GM12891 (cell line): ENCODE measurements at places on chromosomes 5 and 9.

- peak; percentile 9 for DNase-seq
Measured at GRCh38 chr5:75566710-75567309, 44.4 kb upstream of the ANKDD1B start.

- DNase-seq = no peak
Measured at GRCh38 chr9:4108754-4109465, 191.0 kb downstream of the GLIS3 start.

DNA sequence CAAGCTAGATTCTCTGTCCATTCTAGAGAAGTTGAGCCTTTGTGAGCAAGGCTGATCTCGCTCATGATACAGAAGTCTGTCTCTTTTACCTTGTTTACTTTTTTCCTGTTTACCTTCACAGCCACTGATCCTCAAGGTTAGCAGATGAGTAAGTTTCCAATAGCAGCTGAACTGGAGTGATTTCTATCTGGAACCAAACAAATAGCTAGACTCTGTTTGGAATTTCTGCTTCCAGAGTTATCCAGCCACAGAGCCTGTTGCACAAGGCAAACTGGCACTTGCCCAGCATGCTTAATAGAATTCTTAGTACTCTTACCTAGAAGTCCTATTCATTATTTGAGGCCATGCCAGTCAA, 12.8 kb upstream of the PANK3 start:
- no peak for DNase-seq

DNA sequence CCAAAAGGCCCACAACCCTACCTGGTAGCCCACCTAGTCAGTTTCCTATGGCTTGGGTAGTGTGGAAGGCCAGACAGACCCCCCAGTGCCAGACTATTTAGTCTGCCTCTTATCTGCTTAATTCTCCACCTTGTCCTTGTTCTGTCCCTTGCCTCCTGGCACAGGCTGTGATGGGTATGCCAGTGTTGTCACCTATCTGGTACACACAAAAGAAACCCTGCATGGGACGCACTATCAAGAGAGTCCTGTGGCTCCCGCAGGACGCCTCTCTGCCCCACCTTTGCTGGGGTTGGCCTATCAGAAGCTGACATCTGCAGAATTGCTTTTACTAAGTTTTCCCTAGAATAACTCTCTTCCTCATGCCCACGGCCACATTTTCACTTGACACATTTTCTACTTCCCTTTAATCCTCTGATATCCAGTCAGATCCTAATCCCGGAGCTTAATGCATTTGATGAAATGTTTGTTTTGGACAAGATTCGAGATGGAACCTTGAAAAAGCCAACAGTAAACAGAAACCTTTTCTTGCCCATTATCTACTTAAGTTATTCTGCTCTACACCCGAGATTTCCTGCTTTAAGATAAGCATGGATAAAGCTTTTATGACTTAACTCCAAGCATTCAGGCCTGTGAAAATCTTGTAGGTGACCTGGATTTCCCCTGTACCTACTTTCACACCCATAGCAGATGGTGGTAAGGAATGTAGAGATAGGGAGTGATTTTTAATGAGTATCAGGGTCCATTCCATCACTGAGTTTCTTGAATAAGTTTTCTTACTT, 468.5 kb downstream of the ZNF608 start:
- no peak for DNase-seq

DNA sequence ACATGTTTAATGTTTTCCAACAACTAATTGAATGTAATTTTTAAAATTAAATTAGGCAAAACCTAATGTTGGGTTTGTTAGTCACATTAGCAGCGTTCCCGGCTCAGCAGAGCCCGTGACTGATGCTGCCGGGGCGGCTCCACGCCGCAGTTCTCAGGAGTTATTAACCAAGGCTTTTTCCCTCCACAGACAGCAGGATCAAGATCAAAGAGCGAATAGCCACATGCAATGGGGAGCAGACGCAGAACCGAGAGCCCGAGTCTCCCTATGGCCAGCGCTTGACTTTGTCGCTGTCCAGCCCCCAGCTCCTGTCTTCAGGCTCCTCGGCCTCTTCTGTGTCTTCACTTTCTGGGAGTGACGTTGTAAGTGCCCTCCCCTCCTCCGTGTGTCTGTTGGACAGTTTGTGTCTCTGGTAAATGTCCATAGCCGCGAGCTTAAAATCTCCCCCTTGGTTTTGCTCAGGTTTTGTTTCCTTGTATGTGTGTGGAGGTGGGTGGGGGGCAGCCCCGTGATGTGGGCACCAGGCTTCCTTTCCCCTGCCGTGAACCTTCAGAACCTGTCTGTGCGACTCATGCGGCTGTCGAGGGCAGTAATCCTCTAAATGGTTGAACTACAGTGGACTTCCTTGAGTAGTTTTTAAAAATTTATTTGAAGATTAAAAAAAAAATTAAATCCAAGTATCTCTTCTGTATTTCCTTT, 37.1 kb downstream of the TENT4A start:
- no peak for DNase-seq

DNA sequence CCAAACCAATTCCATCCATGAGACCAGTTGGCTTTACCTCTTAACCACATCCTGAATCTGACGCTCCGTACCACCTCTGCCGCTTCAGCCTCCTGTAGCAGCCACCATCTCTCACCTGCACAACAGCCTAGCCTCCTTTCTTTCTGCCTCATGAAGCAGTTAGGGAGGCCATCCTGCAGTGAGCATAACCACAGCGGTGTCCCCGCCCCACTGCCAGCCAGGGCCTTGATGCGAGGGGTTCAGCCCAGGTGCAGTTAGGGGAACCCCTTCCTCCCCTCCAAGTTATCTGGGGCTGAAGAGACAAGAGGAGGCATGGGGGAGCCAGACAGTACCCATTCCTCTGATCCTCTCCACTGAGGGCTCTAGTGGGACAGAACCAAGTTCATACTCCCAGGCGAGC, 167.0 kb downstream of the C5orf15 start:
- DNase-seq = no peak

DNA sequence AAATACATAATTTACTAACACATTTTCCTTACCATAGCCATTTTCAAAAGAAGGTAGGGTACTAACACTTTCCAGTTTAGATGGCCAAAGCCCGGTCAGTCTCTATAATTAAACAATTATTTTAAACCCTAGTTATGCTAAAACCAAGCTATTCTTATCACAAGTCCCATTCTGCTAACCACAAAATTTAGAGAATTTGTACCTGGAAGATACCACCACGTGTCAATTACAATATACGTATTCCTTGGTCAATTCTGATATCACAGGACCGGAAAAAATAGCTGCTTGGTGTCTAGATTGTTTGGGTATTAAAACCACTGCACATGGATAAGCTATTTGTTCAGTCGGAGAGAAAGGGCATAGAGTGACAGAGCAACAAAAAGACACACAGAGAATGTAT, 18.9 kb upstream of the SKP1 start:
- no peak for DNase-seq

DNA sequence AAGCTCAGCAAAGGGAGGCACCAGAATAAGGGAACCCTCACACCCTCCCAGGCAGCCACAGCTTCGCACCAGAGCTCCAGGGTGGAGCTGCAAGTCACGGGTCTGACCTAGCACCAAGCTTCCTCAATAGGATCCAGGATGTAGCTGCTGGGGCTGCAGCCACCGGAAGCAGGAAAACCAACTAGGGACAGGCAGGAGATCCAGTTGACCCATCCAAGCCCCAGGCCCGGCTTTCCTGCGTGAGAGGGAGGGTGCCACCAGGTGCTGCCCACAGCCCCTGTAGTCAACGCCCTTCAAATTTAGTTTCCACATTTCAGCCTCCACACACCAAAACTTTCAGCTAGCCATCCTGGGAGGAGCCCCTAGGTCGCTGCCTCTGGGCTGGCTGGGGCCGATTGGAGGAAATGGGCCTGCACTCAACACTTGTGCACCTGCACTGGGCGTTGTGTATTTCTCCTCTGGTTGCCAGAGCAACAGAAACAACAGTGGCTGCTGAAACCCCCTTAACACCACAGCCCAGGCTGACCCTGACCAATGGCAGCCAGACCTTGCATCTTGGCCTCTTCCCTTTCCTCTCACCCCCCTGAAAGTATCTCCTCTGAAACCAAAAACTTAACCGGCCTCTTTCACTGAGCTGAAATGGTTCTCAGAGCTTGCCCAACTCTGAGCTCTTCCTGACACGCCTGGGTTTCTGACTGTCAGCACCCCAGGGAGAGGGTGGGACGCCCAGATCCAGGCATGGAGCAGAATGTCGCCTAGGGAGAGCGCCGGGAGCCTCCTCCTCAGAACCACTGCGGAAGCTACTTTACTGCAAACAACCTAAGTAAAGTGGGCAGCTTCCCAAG, 226.5 kb upstream of the MAP3K1 start:
- peak; percentile 65 for DNase-seq

- DNase-seq = no peak
Measured at GRCh38 chr5:21661184-21661583, 1192.0 kb downstream of the CDH12 start.

GRCh38 chr5:138755084-138755748, 2.0 kb downstream of the CTNNA1 start:
- no peak for DNase-seq

DNA sequence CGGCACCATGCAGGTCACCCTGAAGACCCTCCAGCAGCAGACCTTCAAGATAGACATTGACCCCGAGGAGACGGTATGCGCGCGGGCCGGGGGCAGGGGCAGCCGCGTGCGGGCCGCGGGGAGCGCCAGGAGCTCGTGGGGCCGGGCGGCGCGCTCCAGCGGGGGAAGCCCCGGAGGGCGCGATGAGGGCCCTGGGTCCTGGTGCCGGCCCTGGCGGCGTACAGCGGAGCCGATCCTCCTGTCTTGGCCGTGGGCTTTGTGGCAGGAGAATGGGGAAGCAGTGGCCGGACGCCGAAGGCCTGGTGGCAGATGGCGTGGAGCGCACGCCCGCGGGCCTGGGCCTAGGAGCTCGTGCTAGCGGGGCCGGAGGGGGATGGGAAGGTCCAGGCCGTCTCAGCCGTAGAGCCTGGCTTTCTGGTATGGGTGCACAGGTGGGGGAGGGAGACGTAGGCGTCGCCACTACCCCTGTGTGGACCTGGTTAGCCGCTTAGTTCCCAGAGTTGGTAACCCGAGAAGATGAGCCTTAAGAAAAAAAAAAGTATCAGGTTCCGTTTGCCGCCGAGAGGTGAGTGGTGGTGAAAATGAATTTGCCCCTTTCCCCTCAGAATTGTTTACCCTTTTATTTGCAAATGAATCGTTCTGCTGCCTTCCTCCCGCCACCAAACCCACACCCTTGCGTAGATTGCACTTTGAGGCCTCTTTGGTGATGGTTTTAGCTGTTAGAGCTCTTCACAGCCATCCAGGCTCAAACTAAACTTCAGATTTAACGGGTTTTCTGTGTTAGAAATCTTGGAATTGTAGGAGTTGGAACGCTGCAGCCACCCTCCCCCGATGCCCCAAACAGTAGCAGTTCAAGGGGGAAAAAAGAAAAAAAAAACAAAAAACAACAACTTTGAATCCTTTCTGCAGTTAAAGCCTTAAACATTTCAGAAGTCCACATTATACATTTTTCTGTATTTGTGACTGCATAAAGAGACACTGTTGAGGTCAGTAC, 841 bp downstream of the RAD23B start:
- DNase-seq = peak; percentile 21

- no peak for DNase-seq
Measured at GRCh38 chr5:68762201-68762600, 331.6 kb upstream of the SLC30A5 start.

- no peak for DNase-seq
Measured at GRCh38 chr5:132027027-132027426, 15.6 kb upstream of the ACSL6 start.

- DNase-seq = no peak
Measured at GRCh38 chr5:34001241-34001841, 6.5 kb downstream of the AMACR start.

DNA sequence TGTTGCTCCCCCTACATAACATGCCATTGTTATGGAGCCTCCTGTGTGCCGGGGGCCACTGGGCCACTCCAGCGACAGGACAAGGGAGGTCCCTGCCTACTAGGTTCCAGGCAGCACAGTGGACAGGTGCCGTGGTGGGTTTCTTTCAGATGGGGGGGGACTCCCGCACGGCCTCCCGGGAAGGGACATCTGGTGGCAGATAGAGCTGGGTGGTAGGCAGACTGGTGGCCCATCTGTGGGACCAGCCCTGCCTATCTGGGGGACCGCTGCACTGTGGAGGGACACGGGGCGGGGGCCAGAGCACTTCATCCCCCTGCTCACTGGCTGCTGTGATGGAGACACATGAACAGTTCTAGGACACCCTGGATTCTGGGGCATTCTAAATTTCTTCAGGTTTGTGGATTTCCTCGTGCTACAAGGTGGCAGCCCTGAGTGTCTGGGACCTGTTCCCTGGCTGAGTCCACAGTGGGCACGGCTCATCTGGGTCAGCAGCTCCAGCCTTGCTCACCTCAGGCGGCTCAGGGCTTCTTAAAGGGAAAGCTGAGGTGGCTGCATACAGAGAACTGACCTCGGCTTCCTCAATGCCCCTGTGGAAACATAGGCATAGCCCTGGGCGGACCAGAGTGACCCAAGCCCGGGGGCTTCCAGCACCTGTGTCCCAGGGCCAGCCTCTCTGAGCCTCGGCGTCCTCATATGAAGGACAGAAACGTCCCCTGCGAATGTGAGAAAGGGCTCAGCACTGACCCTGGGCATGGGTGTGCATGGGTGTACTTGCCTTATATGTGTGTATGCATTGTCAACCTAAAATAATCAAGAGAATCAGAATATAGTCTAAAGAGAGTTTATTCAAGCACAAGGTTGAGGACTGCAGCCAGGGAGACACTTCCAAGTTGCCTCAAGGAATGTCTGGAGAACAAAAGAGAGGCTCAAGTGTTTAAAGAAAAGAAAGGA, 22.5 kb downstream of the FGD3 start:
- DNase-seq = no peak

DNA sequence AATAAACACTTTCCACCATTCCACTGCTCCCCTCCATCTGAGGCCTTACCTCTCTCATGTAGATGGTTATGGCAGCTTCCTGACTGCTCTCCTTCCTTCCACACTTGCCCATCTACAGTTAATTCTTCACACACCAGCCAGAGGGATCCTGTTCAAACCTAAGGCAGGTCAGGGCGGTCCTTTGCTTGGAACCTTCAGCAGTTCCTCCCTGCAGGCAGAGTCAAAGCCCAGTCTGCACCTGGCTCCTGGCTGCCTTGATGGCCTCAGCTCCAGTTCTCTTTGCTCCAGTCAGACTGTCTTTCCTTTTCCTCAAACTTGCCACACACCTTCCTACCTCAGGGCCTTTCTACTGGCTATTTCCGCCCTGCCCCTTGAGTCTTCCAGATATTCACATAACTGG, 30.2 kb upstream of the NR3C1 start:
- no peak for DNase-seq

- DNase-seq = no peak
Measured at GRCh38 chr5:53063176-53063575, 46.4 kb downstream of the MOCS2 start.

- no peak for DNase-seq
Measured at GRCh38 chr9:36889844-36890243, 144.2 kb downstream of the PAX5 start.
